ENCODE measurements at places on chromosomes 11 and 22.

DNA sequence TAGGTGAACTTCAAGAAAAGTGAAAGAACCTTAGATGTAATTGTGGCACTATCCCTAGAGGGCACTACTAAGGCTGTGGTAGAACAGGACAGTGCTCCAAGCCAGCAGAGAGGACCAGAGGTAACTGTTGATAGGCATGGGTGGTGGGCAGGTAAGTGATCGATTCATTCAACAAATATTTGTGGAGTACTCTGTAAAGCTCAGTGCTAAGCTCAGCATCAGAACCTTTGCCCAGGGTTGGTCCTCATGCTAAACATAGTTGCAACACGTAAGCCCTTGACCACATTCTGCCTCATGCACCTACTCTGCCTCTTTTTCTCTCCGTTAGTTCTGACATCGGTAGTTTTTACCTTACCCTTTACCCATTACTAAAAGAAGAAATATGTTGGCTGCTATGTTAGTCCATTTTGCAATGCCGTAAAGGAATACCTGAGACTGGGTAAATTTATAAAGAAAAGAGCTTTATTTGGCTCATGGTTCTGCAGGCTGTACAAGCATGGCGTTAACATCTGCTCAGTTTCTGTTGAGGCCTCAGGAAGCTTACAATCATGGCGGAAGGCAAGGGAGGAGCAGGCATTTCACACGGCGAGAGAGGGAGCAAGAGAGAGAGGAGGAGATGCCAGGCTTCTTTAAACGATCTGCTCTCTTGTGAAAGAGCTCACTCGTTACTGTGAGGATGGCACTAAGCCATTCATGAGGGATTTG, 18.4 kb upstream of the NNMT start:
- no peak for DNase-seq

GRCh38 chr22:47807506-47807905, 1045.1 kb downstream of the TBC1D22A start:
- DNase-seq = no peak

DNA sequence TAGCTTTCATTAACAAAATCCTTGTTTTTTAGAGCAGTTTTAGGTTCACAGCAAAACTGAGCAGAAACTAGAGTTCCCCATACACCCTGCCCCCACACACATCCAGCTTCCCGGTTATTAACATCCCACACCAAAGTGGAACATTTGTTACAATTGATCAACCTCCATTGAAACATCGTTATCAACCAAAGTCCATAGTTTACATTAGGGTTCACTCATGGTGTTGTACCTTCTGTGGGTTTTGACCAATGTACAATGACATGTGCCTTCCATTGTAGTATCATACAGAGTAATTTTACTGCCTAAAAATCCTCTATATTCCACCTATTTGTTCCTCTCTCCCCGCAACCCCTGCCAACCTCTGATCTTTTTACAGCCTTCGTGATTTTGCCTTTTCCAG, 28.5 kb downstream of the PRDM11 start:
- DNase-seq = no peak

DNA sequence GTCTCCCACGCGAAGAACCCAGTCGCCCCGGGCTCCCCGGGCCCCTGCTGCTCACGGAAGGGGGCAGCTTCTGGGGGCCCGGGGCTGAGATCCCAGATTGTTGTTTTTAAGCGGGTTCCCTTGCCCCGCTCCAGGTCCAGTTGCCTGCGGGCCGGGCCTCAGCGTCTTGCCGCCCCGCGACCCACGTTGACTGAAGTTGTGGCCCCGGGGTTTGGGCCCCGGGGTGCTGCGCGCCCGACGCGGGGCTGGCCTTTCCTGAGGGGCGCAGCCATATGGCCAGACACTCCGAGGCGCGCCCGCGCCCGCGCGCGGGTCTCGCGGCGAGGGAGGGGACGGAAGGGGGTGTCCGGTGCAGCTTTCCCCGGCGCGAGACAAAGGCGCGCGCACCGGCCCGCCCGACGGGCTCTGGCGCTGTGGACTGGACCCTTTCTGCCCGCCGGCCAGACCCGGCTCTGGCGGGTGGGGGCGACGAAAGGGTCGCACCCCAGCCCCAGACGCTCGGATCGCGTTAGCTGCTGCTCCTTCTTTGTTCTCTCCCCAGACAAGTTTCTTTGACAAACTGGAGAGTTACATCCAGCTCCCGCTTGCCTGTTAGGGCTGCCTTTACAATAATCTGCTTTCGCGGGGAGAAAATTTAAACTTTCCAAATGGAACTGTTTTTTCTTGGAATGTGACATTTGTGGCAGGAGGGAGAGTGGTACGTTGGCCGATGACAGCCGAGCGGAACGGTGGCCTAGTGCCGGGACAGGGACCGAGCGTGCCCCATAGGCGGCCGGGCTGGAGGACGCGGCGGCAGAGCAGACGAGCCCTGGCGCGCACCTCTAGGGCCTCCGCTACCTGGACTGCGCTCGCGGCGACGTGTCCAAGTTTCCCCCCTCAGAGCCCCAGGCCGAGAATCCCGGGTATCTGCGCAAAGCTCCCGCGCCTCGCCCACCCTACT, 716 bp downstream of the AMOTL1 start:
- DNase-seq = no peak

- DNase-seq = no peak
Observed at GRCh38 chr11:71242391-71242790, 10.0 kb downstream of the SHANK2 start.

- DNase-seq = no peak
Observed at GRCh38 chr11:20962581-20962980, 293.2 kb downstream of the NELL1 start.

- no peak for DNase-seq
Observed at GRCh38 chr22:44442851-44443595, 55.0 kb downstream of the RTL6 start.

Data from stimulated activated CD8-positive, alpha-beta memory T cell treated with anti-CD3 and anti-CD28 coated beads, Interleukin-4, amount 100 ng/mL, for 4 hours (primary cell).